ENCODE measurements at places on chromosomes 1 and 21.

DNA sequence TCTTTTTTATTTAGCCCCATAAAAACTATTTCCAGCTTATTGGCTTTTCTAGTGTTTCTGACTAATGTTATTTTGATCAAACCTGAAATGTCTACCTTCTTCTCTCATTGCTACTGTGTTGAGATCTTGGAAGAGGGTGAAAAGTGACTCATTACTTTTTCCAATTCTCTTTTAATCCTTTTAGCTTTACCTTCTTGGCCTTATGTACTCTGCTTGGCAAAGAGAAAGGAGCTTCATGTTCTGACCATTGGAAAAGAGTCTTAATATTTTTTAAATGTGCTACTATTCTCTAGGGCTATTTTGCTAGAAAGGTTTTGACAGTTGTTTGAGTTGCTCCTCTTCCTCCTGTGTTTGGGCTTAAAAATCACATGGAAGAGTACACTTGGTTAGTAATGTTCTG, 97.8 kb upstream of the CHODL start:
- no peak for DNase-seq

DNA sequence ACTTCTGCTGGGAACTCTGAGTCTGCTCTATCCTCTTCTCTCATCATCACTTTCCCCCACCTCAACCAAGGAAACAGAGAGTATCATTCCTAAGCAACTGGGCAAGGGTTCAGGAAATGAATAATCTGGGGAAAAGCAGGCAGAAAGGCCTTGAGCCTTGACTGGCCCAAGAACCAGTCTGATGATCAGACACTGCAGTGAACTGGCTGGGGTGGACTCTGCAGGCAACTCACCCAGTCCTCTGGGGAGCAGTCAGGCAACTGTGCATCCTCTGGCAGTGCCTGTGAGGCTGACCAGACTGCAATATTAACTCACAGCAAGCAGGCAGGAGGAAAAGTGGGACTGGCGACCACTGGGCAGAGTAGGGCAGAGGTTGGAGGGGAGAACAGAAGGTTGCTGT, 991 bp downstream of the ANKRD35 start:
- DNase-seq = no peak

DNA sequence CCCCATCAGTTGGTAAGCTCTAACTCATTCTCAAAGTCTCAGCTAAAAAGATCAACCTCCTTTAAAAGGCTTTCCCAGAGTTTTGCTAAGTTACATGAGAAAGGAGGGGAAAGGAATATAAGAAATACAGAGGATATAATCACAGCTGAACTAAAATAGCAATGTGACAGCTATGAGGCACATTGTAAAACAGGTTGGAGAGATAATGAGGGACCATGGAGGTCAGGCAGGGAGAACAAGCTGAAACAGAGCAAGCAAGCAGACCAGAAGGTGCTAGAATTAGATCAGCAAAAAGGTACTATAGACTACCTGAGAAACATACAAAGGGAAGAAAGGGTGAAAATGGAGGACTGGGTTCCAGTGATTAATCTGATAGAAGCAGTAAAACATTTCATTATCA, 28.5 kb downstream of the GPATCH2 start:
- DNase-seq = no peak

DNA sequence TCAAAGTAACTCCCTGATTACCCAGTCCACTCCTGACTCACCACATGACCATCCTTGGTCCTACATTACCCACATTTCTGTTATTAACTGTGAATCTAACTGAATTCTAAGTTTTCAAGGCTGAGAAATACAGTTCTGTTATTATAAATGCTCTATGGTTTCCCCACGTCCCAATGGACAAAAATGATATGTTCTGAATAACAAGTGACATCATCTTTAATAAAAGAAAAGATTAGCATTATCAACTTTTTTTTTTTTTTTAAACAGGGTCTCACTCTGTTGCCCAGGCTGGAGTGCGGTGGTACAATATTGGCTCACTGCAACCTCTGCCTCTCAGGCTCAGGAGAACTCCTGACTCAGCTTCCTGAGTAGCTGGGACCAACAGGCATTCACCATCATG, 59.6 kb downstream of the ZSWIM5 start:
- no peak for DNase-seq

DNA sequence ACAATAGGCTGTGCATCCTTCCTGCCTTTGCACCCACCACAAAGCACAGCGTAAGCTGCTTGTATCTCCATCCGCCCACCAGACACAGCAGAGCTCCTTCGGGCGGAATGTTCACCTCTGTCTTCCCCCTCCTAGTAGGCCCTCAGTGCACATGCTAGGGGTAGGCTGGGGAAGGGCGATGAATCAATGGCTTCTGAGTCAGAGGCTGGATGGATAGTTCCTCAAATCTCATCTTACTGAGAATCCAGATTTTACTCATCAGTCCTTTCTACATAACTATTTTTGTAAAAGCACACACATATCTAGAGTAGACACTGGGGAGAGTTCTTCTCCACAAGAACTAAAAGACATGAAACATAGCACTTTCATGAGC, 73.8 kb downstream of the BCAR3 start:
- peak; percentile 28 for DNase-seq

DNA sequence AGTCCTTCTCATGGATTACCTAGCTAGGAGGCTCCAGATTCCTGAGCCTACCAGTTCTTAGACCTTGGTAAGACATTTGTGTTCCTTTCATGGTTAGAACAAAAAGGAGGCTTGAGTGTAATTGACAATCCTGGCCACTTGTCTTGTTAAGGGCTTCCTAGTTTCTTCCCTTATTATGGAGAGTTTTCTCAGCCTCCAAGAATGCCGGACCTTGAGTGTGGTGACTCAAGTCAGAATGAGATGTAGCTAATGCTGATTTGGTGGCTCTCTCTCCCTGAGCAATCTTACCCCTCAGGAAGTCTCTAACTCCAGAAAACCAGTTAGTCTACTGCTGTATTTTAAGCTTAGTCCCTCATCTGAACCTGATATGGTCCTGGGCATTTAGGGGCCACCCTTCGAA, 14.3 kb downstream of the CHI3L2 start:
- no peak for DNase-seq

DNA sequence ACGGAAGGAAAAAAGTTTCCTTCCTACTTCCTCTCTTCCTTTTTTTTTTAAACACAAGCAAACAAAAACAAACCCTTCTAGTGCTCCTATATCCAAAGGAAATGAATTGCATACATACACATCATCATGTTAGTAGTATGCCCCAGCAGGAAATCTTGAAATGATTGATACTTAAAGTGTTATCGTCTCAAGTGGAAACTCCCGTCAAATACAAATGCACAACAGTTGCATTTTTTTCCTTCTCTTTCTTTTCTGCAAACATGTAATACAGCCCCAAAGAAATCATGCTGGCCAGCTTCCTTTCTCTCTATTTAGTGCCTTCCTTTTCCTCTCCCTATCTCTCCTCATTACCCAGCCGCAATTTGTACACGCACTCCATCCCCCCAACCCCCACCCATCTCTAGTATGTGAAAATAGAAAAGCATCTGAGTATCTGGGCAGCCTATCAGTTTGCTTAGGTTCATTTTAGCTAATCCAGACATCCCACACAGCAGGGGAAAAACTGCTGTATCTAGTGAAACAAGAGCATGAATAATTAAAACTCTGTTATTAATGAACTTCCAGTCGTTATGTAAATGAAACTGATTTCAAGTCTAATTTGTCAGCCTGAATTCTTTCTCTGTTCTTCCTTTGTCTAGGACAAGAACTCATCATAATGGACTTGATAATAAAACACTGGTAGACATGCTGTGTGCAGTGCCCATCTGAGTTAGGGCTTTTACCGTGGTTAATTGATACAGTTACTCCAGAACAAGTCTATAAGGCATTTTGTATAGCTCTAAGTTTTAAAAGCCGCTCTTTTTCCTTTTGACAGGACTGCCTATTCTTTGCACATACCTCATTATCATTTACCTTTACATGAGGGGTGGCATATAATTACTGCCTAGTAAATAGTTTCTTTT, 336.5 kb upstream of the ADGRL2 start:
- no peak for DNase-seq

GRCh38 chr1:199724049-199724448, 303.5 kb upstream of the NR5A2 start:
- no peak for DNase-seq

GRCh38 chr21:40652436-40652835, 194.5 kb downstream of the DSCAM start:
- DNase-seq = no peak

DNA sequence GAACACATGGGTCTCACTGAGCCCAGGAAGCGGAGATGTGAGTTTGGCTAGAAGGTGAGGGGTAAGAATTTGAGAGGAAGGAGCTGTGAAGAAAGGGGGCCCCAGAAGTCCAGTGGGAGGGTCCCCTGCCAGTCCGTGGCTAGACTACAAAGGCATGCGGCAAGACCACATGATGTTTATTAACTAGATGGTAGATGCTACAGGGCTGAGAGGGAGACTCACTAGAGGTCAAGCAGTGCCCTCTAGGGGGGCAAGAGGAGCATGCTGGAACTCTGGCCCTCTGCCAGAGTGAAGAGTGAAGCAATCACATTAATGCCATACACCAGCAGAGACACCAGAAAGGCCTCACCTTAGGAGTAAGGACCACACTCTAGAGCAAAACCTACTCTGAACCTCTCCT, 12.2 kb downstream of the KIAA0319L start:
- no peak for DNase-seq

DNA sequence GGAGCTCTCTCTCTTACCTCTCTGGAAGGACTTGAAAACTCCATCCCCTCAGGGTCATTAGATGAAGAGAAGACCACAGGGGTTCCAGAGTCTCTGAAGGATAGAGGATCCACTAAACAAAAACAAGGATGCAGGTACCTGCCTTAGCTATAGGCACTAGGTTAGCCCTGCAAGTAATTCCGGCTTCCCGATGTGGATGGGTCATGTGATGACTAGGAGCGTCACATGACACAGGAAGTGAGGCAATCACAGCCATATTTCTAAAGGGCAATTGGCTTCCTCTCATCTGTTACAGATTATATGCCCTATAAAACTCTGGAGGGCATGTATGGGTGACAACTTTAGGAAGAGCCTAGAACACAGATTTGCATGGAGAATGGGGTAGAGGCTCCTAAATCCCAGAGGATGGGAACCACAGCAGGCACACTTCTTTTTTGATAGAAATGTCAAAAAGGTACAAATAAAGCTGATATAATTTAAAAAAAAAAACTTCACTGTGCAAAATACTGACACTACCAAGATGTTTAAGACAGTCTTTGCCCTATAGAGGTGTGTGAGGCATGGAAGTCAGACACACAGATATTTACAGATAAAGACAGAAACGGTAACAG, 14.1 kb downstream of the ENTREP3 start:
- peak; percentile 35 for DNase-seq
